Neural progenitor cell (in vitro differentiated cells): ENCODE measurements at places on chromosomes 4 and X. TPM values are rescaled to one million over a fixed set of nuclear protein-coding genes. Genes with fewer than 3 reads are reported as not detected.

CLCN5 gene
- 8.7 and 11.4 TPM in 2 replicates for total RNA-seq

MAGEC1 gene
- total RNA-seq, result not detected in 2 replicates

DNA sequence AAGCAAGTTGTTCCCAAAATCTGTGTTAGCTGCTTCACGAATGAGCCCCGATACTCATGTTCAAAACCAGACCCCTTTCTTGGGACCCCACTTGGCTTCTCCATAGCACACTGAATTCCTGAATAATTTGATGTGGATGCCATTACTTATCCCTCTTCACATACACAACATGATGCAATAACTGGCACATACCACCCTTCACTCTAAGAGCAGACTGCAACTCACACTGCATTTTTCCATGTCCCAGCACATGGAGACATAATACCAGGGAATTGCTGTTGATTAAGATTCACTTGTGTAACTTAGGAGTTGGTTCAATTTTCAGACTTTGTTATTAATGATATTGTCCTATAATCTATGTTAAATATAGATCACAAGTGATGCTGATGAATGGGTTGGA is 213.4 kb downstream of the MAML3 start:
- DNase-seq, result no peak
- no peak overlapping the region for H3K27ac ChIP-seq
- no peaks in the 10 kb centered on the region for H3K27me3 ChIP-seq
- H3K4me1 ChIP-seq, result peaks cover 22% of the 10 kb centered on the region
- H3K4me3 ChIP-seq, result no peak overlapping the region
- no peaks in the 10 kb centered on the region for H3K36me3 ChIP-seq

DNA sequence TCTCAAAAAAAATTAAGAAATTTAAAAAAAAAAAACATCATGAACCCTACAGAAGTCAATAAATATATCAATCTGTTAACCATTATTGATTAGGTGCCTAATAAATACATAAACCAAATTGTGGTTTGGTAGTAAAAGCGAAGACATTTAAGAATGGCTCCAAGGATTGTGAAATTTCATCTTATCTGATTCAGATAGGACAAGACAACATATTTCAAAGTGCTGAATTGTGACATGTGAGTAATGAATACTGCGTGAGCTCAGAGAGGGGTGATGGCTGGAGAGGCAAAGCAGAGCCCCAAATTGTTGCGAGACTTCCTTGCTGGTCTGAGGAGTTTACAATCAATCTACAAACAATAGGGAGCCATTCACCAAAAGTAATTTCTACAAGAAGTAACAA is 8.2 kb downstream of the AMBN start:
- no peak for DNase-seq
- no peak overlapping the region for H3K4me3 ChIP-seq
- no peaks in the 10 kb centered on the region for H3K27me3 ChIP-seq
- no peaks in the 10 kb centered on the region for H3K36me3 ChIP-seq

DNA sequence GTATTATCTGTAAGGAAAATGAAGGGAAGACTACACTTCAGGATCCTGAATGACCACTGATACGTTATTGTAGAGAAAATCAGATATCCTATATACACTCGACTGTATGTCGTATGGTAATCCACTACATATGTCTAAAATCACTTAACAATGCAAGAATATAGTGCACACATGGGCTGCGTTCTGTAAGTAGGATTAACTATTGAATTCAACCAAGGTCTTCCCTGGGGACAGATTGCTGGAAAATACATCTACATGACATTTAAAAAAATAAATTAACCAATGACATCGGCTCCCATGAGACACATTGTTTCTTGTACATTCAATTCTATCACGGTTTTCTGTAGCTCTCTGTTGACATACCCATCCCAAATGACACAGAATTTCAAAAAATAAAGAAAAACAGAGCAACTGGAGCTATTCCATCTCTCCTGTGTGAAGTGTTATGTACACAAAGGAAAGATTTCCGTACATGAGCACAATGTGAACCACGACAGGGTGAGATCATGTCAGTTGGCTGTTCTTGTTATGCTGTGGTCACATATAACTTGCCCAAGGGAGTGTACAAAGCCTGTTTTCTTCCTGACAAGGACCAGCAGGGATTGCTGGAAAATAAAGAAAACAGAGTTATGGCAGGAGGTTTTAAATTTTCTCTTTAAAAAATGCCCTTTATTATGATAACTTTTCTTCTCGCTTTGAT is 6.1 kb downstream of the ENOX2 start:
- no peaks in the 10 kb centered on the region for H3K4me1 ChIP-seq
- H3K27me3 ChIP-seq, result no peaks in the 10 kb centered on the region
- no peak for DNase-seq
- H3K36me3 ChIP-seq, result no peaks in the 10 kb centered on the region
- H3K27ac ChIP-seq, result no peak overlapping the region
- no peak overlapping the region for H3K4me3 ChIP-seq
